Foreskin fibroblast (primary cell): ENCODE measurements at places on chromosomes 16 and 17.

DNA sequence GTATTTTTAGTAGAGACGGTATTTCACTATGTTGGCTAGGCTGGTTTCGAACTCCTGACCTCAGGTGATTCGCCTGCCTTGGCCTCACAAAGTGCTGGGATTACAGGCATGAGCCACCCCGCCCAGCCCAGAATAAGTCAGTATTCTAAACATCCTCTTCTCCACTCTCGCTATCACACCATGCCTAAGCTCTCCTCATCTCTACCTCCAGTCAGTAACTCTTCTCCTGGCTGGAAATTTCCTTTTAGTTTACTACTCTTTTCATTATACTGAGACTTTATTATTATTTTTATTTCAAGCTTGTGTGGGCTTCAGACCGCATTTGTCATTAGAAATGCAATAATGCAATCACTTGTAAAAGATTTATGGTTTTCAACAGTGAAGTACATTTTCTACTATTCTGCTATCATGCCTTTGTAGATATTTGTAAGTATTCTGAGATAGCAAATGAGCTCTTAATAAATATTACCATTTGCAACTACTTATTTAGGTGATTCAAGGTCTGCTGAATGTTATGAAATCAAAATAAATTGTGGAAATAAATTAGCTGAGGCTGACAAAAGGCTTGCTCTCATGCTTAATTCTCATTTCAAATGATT lies 617.3 kb upstream of the GOT2 start:
- no peak for DNase-seq

DNA sequence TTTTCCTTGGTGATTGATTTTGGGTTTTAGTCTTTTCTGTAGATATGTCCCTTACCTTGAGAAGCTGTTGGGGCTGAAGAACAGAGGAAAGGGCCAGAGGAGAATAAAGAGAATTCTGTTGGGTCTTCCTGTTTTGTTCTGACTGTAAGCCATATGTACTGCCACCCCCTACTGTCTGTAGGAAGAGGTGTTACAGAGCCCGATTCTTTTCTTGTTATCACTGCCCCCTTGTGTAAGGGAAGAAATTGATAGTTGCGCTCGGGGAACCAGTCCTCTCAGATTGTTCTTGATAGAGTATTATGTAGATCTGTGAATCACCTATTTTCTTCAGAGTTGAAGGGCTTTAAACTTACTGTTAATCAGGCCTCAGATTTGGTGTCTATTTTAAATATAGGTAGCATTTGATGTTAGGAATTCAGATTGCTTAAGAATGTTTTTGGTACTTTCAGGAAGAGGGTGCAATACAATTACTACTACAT lies 2.4 kb downstream of the TANC2 start:
- peak; percentile 93 for DNase-seq

GRCh38 chr17:35213412-35213940 lies 19.3 kb upstream of the SLC35G3 start:
- DNase-seq = no peak

GRCh38 chr17:74180336-74180735 lies 23.1 kb upstream of the RPL38 start:
- no peak for DNase-seq

DNA sequence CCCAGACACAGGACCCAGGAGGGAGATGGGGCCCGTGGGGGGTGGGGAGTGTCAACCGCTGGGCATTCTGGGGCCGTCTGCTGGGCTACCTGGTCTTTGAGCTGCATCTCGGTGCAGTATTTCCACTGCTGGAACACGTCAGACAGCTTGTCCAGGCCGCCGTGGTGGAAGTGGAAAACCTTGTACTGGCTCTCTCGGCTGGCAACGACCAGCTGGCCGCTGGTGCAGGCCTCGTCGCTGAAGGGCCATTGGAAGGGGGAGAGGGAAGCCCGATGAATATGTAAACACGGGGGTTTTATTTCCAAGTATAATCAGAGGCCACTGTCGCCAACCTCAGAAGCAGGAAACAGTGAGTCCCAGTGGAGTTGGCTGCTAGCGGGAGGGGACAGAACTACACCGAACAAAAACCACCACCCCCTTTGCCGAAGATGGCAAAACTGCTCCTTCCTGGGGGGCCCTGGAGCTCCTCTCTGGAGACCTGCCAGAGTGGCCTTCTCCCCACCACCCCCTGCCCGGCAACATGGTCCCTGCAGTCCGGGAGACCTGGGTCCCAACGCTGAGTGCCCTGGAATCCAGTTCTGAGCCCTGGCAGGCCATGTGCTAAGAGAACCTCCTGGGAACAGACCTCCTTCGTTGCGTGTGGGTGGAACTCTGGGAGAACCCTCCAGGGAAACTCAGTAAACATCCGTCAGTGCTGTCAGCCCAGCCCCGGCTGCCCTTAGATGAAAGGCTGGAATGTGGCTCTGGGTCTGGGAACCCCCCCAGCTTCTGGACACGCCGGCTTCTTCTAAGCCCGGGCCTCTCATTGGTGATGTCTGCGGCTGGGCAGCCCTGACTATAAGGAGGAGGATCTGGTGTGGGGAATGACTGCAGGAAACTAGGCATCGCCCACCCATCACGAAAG lies 84.1 kb downstream of the TBC1D16 start:
- DNase-seq = peak; percentile 79

- no peak for DNase-seq
Observed at GRCh38 chr17:21010705-21011596, 31.9 kb downstream of the USP22 start.

GRCh38 chr16:71467810-71468209 lies 5.8 kb upstream of the ZNF23 start:
- peak; percentile 16 for DNase-seq

DNA sequence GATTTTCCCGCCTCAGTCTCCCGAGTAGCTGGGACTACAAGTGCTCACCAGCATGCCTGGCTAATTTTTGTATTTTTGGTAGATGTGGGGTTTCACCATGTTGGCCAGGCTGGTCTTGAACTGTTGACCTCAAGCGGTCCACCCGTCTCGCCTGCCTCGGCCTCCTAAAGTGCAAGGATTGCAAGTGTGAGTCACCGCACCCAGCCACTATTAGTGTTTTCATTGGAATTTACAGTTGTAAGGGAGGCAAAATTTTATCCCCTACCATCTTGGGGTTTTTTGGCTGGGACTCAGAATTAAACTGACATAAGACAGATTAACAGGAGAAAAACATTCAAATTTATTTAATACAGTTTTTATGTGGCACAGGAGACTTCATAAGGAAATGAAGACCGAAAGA lies 12.3 kb upstream of the MYCBPAP start:
- no peak for DNase-seq

- no peak for DNase-seq
Observed at GRCh38 chr16:46900455-46901235, 16.5 kb downstream of the GPT2 start.

DNA sequence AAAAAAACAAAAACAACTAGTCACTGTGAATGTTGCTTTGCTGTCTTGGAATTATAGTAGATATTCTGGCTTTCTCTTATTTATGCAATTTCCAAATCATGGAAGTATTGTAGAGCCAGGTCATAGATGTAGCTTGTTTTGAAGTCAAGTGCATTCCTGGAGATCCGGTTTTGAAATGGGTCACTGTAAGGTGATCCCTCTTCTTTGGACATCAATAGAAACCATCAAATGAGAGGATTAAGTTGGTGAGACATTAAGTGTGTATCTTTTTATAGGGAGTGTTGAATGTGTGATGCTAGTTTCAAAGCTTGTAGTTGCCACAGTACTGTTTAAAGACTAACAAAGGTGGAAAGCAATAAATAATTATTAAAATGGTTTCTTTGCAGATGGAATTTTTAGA lies 4.5 kb downstream of the PRKAR1A start:
- no peak for DNase-seq

DNA sequence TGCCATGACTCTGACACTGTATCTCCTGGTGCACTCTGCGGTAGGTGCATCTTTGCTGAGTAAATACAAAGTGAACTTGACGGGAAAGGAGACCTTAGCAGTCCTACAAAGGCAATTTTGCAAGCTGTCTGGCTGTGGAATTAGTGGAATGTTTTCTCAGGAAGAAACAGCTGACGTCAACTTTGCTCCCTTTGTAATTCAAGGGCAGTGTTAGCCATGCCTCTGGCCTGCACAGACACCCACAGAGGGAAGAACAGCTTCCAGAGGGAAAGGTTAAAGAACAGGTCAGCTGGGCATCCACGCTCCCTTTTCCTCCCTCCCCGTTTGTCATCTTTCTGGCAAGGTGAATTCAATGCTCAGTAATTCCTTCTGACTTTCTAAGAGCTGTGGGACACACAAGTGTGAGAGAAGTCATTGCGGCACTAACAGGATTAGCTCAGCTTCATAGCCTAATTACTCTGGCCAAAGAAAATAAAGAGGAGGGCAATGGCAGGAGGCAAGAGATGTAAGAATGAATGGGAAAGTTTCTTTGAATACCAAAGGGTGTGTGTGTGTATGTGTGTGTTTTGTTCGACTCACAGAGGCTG lies 476.9 kb upstream of the GOT2 start:
- peak; percentile 66 for DNase-seq

GRCh38 chr17:73782231-73782630 lies 138.0 kb upstream of the SDK2 start:
- DNase-seq = no peak

- DNase-seq = no peak
Observed at GRCh38 chr16:49936791-49937190, 80.9 kb upstream of the ZNF423 start.

GRCh38 chr16:383326-384051 lies 1.7 kb upstream of the PGAP6 start:
- no peak for DNase-seq

DNA sequence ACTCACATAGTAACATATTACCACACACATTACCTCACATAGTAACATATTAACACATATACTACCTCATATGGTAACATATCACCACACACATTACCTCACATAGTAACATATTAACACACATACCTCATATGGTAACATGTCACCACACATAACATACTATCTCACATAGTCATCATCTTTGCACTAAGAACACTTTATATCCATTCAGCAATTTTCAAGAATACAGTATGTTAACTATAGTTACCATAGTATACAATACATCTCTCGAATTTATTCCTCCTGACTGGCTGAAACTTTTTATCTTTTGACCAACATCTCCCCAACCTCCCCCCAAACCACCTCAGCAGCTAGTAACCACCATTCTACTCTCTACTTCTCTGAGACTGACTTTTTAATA lies 7.6 kb downstream of the NUDT7 start:
- DNase-seq = no peak
